ENCODE measurements at places on chromosomes 5 and 9. TPM values are rescaled to one million over a fixed set of nuclear protein-coding genes. Genes with fewer than 3 reads are reported as not detected.

- H3K4me1 ChIP-seq, result no peaks in the 10 kb centered on the region
- H3K27me3 ChIP-seq, result no peaks in the 10 kb centered on the region
- H3K36me3 ChIP-seq, result peaks cover 26% of the 10 kb centered on the region
- H3K4me3 ChIP-seq, result no peak overlapping the region
Observed at GRCh38 chr9:108903420-108904103, 30.4 kb downstream of the ELP1 start.

GRCh38 chr5:114789773-114790402 is 379.8 kb downstream of the TRIM36 start:
- no peak for DNase-seq
- no peaks in the 10 kb centered on the region for H3K27me3 ChIP-seq
- no peaks in the 10 kb centered on the region for H3K36me3 ChIP-seq
- H3K27ac ChIP-seq, result no peak overlapping the region
- no peaks in the 10 kb centered on the region for H3K4me1 ChIP-seq

DNA sequence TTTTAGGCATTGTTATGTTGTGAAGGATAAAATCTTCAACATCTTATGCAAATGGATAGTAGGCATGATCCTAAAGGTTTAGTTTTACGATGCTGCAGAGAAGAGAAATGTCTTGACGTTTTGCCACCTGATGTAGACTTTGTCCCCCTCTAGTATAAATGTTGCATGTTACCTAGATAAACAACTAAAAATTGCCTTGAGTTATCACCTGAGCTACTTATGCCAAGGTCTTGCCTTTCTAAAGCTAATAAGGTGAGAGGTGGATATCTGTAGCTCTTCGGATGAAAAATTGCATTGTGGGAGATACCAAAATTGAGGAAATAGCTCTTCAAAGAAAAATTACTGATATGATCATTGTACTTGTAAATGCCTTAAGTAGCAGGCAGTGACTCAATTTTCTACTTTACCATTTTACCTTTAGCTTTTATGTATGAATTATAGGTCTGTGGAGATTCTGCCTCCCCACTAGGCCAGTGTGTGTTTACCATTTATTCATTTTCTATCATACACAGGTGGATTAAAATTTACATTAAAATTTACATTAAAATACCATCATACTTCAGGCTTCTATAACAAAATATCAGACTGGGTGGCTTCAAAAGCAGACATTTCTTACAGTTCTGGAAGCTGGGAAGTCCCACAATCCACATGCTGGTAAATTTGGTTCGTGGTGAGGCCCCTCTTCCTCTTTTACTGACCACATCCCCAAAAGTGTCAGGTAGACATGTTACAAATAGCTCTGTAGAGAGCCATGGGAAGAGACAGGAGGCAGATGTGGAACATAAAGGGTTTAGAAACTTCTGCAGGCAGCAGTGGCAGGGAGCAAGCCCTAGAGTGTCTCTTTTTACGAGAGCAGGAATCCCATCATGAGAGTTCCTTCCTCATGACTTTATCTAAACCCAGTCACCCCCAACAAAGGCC is 100.7 kb upstream of the ERBIN start:
- H3K27ac ChIP-seq, result peak overlapping the region; percentile 15
- H3K4me1 ChIP-seq, result peaks cover 32% of the 10 kb centered on the region
- no peak overlapping the region for H3K4me3 ChIP-seq
- no peak for DNase-seq

- no peak overlapping the region for H3K27ac ChIP-seq
- no peaks in the 10 kb centered on the region for H3K27me3 ChIP-seq
- H3K4me1 ChIP-seq, result 0 out of 2 replicates have a peak, but pooled peaks cover 4% of the 10 kb centered on the region
Observed at GRCh38 chr9:130908146-130908877, 11.7 kb upstream of the QRFP start.

GRIA1 gene
- not detected for total RNA-seq

GRCh38 chr9:92723801-92724323 is 40.8 kb downstream of the BICD2 start:
- no peak overlapping the region for H3K27ac ChIP-seq
- no peaks in the 10 kb centered on the region for H3K36me3 ChIP-seq
- H3K4me1 ChIP-seq, result no peaks in the 10 kb centered on the region
- no peak for DNase-seq
- H3K4me3 ChIP-seq, result no peak overlapping the region
- no peaks in the 10 kb centered on the region for H3K27me3 ChIP-seq

DNA sequence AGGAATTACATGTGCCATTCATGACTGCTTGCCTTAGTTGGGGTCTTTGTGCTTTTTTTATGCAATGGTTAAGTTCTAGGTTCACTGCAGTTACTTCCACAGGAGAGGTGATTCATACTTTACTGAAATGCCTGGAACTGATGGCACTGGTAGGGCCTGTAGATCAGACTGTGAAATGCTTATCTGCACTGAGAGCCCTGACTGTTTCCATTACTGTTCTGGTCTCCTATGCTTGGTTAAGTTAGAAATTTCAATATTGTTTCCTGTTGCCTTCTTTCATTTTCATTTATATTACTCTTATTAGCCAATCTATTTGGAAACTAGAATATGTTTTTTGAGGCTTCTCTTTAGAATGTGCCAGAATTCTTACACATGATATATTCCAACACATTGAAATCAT is 484.1 kb upstream of the SEMA6A start:
- H3K36me3 ChIP-seq, result no peaks in the 10 kb centered on the region
- no peaks in the 10 kb centered on the region for H3K27me3 ChIP-seq
- H3K4me1 ChIP-seq, result no peaks in the 10 kb centered on the region
- no peak for DNase-seq
- H3K4me3 ChIP-seq, result no peak overlapping the region

GRCh38 chr9:135247227-135247930 is 159.9 kb downstream of the OLFM1 start:
- no peaks in the 10 kb centered on the region for H3K36me3 ChIP-seq
- no peak for DNase-seq
- H3K4me3 ChIP-seq, result no peak overlapping the region
- peaks cover 98% of the 10 kb centered on the region for H3K27me3 ChIP-seq
- H3K27ac ChIP-seq, result no peak overlapping the region

PANK3 gene
- 44.6 TPM for total RNA-seq

- no peak for DNase-seq
- peaks cover 58% of the 10 kb centered on the region for H3K36me3 ChIP-seq
- no peaks in the 10 kb centered on the region for H3K27me3 ChIP-seq
- no peak overlapping the region for H3K4me3 ChIP-seq
- H3K4me1 ChIP-seq, result no peaks in the 10 kb centered on the region
Observed at GRCh38 chr5:146475906-146476305, 28.8 kb downstream of the TCERG1 start.

All from PC-9 (cell line).